ENCODE measurements at places on chromosomes 1 and 21. TPM values are rescaled to one million over a fixed set of nuclear protein-coding genes. Genes with fewer than 3 reads are reported as not detected.

TBX15 gene
- 0.10 TPM for total RNA-seq

ATAD3C gene
- total RNA-seq, result not detected

HSD3B2 gene
- total RNA-seq, result not detected

PGLYRP3 gene
- total RNA-seq, result not detected

LCE1F gene
- total RNA-seq, result not detected

DNAJC6 gene
- 5.2 TPM for total RNA-seq

VWA5B1 gene
- not detected for total RNA-seq

PDIK1L gene
- 0.73 TPM for total RNA-seq

TRPM2 gene
- 9.3 TPM for total RNA-seq

CACHD1 gene
- 1.7 TPM for total RNA-seq

GCSAML gene
- not detected for total RNA-seq

SHE gene
- total RNA-seq, result 0.05 TPM

TMEM269 gene
- 0.18 TPM for total RNA-seq

USH2A gene
- total RNA-seq, result not detected

KCNJ9 gene
- total RNA-seq, result not detected

LAD1 gene
- total RNA-seq, result 0.70 TPM

HENMT1 gene
- 5.0 TPM for total RNA-seq

PIK3R3 gene
- total RNA-seq, result 0.80 TPM

ALX3 gene
- total RNA-seq, result not detected

FCRL3 gene
- not detected for total RNA-seq

CHI3L2 gene
- total RNA-seq, result not detected

ARTN gene
- total RNA-seq, result 0.51 TPM

HMCN1 gene
- 0.27 TPM for total RNA-seq

PKN2 gene
- total RNA-seq, result 16.2 TPM

SYTL1 gene
- 0.53 TPM for total RNA-seq

SLC25A34 gene
- 0.25 TPM for total RNA-seq

SMPDL3B gene
- 1.3 TPM for total RNA-seq

SELP gene
- not detected for total RNA-seq

CELA2A gene
- total RNA-seq, result not detected

NTRK1 gene
- 0.21 TPM for total RNA-seq

CYP4Z1 gene
- total RNA-seq, result not detected

SV2A gene
- 0.06 TPM for total RNA-seq

VAV3 gene
- total RNA-seq, result 1.3 TPM

LINGO4 gene
- total RNA-seq, result not detected

MTR gene
- total RNA-seq, result 5.8 TPM

CCDC181 gene
- total RNA-seq, result 0.07 TPM

RGS18 gene
- total RNA-seq, result not detected

ATP1A4 gene
- not detected for total RNA-seq

MMP23B gene
- 0.51 TPM for total RNA-seq

BSND gene
- total RNA-seq, result not detected
